T47D (cell line): ENCODE measurements at places on chromosomes 4 and X.

GRCh38 chr4:20431543-20431951, 179.8 kb downstream of the SLIT2 start:
- no peak for DNase-seq

- no peak for DNase-seq
Measured at GRCh38 chr4:56657818-56658217, 23.3 kb downstream of the HOPX start.

- DNase-seq = no peak
Measured at GRCh38 chr4:20248155-20248558, 3.5 kb upstream of the SLIT2 start.

GRCh38 chr4:83846193-83846830, 310.4 kb downstream of the GPAT3 start:
- no peak for DNase-seq

GRCh38 chrX:132395026-132395425, 93.8 kb downstream of the MBNL3 start:
- no peak for DNase-seq

GRCh38 chrX:115266300-115266699, 23.2 kb upstream of the LUZP4 start:
- DNase-seq = no peak

- peak; percentile 24 for DNase-seq
Measured at GRCh38 chr4:8940792-8941491, 69.3 kb upstream of the HMX1 start.

- DNase-seq = peak; percentile 65
Measured at GRCh38 chr4:88737307-88737941, 39.8 kb upstream of the NAP1L5 start.

DNA sequence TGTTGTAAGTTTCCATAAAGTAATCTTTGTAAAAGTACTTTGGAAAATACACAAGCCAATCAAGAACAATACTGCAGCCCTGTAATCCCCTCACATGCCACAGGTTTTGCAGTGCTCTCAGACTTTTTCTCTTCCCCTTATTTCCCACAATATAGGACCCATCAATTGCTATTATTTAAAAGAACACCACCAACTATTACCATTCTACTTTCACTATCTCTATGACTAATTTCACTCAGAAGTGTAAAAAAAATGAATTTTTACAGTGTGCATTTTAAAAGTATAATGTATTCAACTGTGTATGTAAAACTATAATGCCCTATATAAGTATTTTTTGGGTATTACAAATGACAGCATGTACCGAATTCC, 1.7 kb downstream of the ATP8A1 start:
- no peak for DNase-seq

DNA sequence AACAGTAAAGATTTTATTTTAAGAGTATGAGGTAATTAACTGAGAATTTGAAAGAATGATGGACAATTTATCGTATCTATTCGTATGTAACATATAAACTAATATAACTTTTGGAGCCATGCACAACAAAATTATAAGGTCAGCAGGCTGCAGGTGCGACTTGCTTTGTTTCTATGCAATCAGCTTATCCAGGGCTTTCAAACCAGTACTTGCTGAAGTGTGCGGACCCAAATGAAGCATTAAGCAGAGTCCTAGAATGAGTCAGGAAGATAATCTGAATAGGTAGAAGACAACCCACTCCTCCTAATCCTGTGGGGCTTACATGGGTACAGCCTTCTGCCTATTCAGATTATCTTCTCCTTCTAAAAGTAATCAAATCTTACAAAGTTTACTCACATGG, 2.1 kb downstream of the NSD2 start:
- no peak for DNase-seq

DNA sequence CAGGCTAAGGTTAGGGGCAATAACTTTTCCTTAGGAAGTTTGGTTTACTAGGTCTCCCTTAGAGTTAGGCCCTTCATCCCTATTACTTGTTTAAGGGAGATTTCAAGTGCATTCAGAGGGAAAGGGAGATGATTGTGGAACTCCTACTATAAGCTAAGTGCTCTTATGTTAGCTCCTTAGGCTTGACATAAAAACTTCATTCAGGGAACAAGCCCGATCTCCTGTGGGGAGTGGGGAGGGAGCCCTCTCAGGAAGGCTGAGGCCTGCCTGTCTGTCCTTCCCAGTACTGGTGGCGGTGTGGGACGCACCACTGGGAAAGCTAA, 8.0 kb downstream of the KLF3 start:
- DNase-seq = no peak

DNA sequence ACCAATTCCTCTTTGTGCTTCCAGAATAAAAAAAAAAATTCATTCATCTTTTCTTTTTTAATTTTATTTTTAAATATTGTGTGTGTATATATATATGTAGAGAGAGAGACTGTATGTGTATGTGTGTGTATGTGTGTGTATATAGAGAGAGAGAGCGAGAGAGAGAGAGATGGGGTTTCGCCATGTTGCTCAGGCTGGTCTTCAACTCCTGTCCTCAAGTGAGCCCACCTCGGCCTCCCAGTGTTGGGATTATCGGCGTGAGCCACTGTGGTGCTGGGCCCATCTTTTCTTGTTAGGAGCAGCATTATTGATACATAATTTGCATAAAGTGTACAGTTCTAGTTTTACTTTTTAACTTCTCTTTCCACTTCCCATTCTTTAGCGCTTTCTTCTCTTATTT, 33.6 kb downstream of the KDM6A start:
- no peak for DNase-seq

DNA sequence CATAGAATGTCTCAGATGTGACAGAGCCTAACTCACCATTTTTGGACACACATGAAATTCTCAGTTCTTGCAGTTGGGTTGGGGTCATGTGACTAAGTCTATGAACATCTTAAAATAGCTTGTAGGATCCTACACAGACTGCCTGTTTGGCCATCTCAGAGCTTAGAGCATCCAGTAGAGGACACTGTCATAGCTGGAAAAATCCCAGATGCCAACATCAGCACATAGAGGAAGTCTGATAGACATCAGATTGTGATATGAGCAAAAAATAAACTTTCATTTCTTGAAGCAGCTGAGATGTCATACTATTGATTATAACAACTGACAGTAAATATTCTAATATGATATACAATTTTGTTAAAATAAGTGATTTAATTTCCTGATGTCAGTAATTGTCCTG, 207.1 kb downstream of the TRAM1L1 start:
- no peak for DNase-seq

DNA sequence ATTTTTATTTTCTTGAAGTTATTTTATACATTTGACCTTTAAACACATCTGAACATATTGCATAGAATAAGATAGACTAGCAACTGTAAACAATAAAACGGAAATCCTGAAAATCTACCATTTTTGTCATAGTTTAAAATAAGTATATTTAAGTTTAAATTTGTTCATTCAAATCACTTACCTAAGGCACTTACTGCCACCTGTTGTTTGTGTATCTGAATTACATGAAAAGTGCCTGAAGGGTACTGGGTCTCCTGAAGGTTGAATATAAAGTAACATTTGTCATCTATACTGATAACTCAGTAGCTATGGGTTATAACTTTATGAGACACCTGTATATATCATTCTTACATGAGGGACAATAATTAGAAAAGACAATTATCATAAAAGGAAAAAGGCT, 38.6 kb downstream of the TRPC5 start:
- DNase-seq = no peak

DNA sequence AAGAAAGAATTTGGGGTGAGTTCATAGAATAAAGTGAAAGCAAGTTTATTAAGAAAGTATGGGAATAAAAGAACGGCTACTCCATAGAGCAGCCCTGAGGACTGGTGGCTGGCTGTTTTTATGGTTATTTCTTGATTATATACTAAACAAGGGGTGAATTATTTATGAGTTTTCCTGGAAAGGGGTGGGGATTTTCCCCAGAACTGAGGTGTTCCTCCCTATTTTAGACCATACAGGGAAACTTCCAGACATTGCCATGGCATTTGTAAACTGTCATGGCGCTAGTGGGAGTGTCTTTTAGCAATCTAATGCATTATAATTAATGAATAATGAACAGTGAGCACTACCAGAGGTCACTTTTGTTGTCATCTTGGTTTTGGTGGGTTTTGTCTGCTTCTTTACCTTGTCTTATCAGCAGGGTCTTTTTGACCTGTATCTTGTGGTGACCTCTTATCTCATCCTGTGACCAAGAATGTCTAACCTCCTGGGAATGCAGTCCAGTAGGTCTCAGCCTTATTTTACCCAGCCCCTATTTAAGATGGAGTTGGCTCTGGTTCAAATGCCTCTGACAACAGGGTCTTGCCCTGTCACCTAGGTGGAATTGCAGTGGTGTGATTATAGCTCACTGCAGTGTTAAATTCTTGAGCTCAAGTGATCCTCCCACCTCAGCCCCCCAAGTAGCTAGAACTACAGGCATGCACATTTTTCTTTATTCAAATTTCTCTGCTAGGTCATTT, 27.1 kb downstream of the RAPGEF2 start:
- no peak for DNase-seq

DNA sequence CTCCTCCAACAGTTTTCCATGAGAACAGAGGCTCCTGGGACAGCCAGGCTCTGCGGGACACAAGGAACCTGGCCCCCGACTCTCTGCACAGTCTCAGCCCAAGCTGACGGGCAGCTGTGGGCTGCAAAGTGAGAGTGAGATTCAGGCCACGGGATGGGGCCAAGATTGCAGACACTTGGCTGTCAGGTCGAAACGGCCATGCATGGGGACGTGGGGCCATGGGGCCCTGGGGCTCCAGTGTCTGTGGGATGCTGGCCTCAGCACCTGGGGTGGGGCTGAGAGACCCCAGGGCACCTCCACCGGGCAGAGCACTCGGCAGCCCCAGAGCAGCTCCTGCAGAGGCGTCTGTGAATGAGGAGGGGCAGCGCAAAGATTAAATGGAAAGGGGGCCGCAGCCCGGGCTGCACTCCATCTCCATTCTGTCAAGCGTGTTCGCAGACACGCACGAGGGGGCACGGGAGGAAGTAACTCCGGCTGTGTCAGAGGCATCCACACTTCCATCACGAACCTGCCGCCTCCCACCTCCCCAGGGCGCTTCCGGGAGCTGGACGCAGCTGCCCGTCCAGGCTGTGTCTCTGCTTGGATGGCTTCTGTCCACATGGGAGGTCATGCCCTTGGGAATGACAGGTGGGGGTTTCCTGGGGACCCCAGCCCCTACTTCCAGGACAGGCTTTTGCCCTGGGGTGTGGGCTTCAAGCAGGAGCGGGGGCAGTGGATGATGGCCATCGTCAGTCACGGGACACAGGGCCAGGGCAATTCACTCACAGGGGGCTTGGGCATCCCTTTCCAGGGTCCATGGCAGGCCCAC, 82.8 kb upstream of the NKX1-1 start:
- DNase-seq = no peak

- DNase-seq = no peak
Measured at GRCh38 chrX:86981326-86981879, 536.2 kb upstream of the KLHL4 start.

DNA sequence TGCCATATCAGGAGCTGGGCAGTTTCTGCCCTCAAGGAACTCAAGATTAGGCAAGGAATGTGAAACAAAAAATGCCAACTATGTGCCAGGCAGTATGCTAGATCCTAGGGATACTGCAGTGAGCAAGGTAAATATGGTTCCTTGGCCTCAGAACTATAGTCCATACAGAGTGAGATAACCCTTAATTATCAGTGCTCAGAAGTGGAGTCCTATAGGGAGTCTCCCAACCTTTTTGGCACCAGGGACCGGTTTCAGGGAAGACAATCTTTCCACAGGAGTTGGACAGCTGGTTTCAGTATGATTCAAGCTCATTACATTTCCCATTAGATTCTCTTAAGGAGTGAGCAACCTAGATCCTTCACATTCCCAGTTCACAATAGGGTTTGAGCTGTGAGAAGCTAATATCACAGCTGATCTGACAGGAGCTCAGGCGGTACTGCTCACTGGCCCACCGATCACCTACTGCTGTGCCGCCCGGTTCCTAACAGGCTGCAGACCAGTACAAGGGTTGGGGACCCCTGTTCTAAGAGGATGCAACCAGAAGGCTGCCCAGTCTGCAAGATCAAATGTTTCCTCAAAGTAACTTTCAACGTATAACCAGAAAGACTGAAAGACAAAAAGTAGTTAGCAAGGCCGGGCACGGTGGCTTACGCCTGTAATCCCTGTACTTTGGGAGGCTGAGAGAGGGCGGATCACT, 1.7 kb upstream of the SRP72 start:
- no peak for DNase-seq

GRCh38 chr4:128812442-128813235, 3.1 kb downstream of the JADE1 start:
- DNase-seq = peak; percentile 7

- no peak for DNase-seq
Measured at GRCh38 chrX:41314204-41314603, 19.8 kb upstream of the DDX3X start.

DNA sequence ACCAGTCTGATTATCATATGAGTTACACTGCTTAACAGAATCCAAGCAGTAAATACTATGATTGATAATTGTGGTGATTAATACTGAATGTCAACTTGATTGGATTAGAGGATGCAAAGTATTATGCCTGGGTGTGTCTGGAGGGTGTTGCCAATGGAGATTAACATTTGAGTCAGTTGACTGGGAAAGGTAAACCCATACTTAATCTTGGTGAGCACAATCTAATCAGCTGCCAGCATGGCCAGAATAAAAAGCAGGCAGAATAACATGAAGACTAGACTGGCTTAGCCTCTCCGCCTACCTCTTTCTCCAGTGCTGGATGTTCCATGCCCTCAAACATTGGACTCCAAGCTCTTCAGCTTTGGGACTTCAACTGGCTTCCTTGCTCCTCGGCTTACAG, 961.3 kb downstream of the ADGRL3 start:
- DNase-seq = no peak

GRCh38 chr4:168879188-168879587, 130.9 kb downstream of the CBR4 start:
- no peak for DNase-seq

GRCh38 chr4:138788267-138788790, 227.3 kb upstream of the NOCT start:
- DNase-seq = no peak

DNA sequence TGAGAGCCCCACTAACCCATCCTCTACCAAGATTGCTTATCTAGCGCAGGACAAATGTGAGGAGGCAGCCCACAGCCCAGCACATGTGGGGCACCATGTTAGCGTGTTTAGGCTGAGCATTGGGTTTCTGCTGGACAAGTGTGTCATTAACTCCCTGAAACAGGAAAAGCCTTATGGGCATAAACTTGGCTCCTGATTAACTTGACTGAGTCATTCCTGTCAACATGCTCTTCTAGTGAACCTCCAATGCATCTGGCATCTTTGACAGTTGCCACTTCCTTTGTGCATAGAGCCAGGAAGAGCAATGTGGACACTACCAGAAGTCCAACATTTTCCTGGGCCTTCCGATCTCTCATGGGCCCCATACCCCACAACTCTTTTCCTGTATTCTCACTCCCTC, 2.5 kb downstream of the SPIN2A start:
- DNase-seq = no peak

- peak; percentile 73 for DNase-seq
Measured at GRCh38 chrX:40120838-40121580, 23.3 kb upstream of the BCOR start.

GRCh38 chr4:148649652-148650331, 207.6 kb upstream of the NR3C2 start:
- DNase-seq = no peak

- DNase-seq = no peak
Measured at GRCh38 chrX:70332600-70332999, 42.7 kb downstream of the KIF4A start.

GRCh38 chr4:1209821-1210220, 37.4 kb upstream of the SPON2 start:
- DNase-seq = no peak
